ENCODE measurements at places on chromosomes 1 and 21.

- no peak overlapping the region for H3K27ac ChIP-seq
- H3K4me3 ChIP-seq = no peak overlapping the region
- no peaks in the 10 kb centered on the region for H3K27me3 ChIP-seq
- no peaks in the 10 kb centered on the region for H3K4me1 ChIP-seq
Observed at GRCh38 chr21:43978060-43978459, 34.0 kb upstream of the TRAPPC10 start.

GRCh38 chr1:179153217-179153616, 71.3 kb downstream of the TOR3A start:
- no peak for DNase-seq
- no peaks in the 10 kb centered on the region for H3K27me3 ChIP-seq
- H3K4me1 ChIP-seq = no peaks in the 10 kb centered on the region

GRCh38 chr1:65360648-65361047, 51.3 kb downstream of the DNAJC6 start:
- H3K27me3 ChIP-seq = no peaks in the 10 kb centered on the region
- H3K27ac ChIP-seq = no peak overlapping the region
- H3K4me3 ChIP-seq = no peak overlapping the region

- H3K27ac ChIP-seq = no peak overlapping the region
- H3K36me3 ChIP-seq = no peaks in the 10 kb centered on the region
- no peak overlapping the region for H3K4me3 ChIP-seq
- DNase-seq = no peak
- no peaks in the 10 kb centered on the region for H3K27me3 ChIP-seq
- peaks cover 12% of the 10 kb centered on the region for H3K4me1 ChIP-seq
Observed at GRCh38 chr1:6241107-6241886, 2.7 kb upstream of the HES3 start.

DNA sequence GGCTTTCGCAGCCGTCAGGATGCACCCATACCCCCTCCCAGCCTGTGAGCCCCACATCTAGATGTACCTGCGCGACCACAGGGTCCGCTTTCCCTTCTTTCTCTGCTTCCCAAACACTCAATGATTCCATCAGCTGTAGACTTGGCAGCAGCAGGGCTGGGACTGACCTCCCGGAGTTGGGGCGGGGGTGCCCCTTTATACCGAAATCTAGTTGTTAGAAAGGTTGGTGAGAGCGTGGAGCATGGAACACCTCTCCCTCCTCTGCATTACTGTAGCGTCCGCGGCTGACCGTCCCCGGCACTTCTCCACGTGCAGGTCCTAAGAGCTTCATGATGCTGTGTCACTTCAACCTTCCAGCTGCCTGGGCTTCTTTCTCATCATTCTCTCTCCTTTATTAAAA, 21.1 kb upstream of the ACTRT2 start:
- no peaks in the 10 kb centered on the region for H3K27me3 ChIP-seq
- H3K4me1 ChIP-seq = no peaks in the 10 kb centered on the region
- no peak for DNase-seq
- H3K36me3 ChIP-seq = no peaks in the 10 kb centered on the region
- no peak overlapping the region for H3K27ac ChIP-seq

- H3K27me3 ChIP-seq = no peaks in the 10 kb centered on the region
- H3K4me3 ChIP-seq = no peak overlapping the region
- no peak for DNase-seq
- H3K4me1 ChIP-seq = no peaks in the 10 kb centered on the region
Observed at GRCh38 chr1:55803429-55803828, 588.3 kb upstream of the USP24 start.

GRCh38 chr21:42595283-42596187, 57.9 kb upstream of the PDE9A start:
- no peak for DNase-seq
- H3K4me1 ChIP-seq = no peaks in the 10 kb centered on the region
- no peak overlapping the region for H3K4me3 ChIP-seq
- no peak overlapping the region for H3K27ac ChIP-seq
- no peaks in the 10 kb centered on the region for H3K36me3 ChIP-seq
- H3K27me3 ChIP-seq = no peaks in the 10 kb centered on the region

- peak; percentile 88 for DNase-seq
- peaks cover 17% of the 10 kb centered on the region for H3K4me1 ChIP-seq
- no peak within 1 kb of the TSS for H3K4me3 ChIP-seq
- peak within 1 kb of the TSS; percentile 64 for H3K27ac ChIP-seq
- H3K36me3 ChIP-seq = no peaks in the 10 kb centered on the region
Observed at GRCh38 chr1:16921391-16922185, at the start of gene CROCC. TSS of gene CROCC (plus strand) at chr1:16921931. CDS start at chr1:16922019, 88 bp downstream.

DNA sequence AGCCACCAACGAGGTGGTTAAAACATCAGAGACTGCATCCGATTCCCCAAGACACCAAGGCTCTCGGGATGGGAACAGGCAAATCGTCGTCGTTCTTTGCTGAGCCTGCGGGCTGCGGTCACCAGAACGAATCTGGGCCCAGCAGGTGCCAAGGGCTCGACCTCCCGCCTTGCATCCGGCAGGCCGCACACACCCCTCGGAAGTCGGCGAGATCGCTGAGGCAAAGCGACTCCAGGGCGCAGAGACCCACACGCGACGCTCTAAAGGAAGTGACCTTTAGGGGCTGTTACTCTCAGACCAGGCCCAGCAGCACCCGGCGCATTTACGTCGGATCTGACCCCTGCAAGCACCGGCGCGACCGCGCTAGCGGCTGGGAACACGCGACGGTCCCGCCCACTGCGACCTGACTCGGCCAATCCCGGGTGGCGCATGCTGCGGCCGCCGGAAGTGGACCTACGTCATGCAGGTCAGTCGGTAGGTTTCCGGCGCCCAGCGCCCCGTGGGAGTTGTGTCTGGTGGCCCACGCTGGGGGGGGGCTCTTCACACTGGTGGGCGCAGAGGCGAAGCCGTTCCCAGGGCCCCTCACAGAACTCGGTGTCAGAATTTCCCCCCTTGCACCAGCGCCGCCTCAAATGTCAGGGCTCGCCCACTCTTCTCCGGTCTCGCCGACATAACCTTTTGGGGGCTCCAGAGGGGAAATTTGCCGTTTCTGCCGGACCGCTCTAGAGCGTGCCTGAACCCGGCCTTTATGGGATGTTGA, 7.5 kb upstream of the PARK7 start:
- peaks cover 11% of the 10 kb centered on the region for H3K4me1 ChIP-seq
- H3K27ac ChIP-seq = peak overlapping the region; percentile 78

GRCh38 chr1:218765753-218766152, 407.9 kb upstream of the LYPLAL1 start:
- no peak overlapping the region for H3K27ac ChIP-seq

GRCh38 chr1:198932351-198932991, 293.6 kb downstream of the PTPRC start:
- H3K27me3 ChIP-seq = no peaks in the 10 kb centered on the region
- peak overlapping the region; percentile 92 for H3K27ac ChIP-seq
- peak; percentile 48 for DNase-seq
- peak overlapping the region; percentile 63 for H3K4me3 ChIP-seq
- peaks cover 31% of the 10 kb centered on the region for H3K4me1 ChIP-seq

DNA sequence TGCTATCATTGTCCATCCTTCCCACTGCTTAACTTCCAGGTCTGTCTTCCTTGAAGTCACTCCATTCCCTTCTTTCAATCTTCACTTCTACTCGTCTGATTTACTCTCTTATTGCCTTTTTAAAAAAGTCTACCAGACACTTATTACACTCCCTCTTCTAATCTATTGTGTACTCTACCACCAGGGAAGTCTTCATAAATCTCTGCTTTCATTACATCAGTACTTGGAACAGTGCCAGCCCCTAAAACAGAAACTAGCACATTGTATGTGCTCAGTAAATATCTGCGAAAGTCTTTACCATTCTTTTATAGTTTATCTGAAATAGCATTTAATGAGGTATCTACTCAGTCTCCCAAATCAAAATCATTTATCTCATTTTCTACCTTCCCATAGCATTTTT, 236.4 kb downstream of the USH2A start:
- no peak for DNase-seq
- no peaks in the 10 kb centered on the region for H3K27me3 ChIP-seq
- no peak overlapping the region for H3K4me3 ChIP-seq
- H3K36me3 ChIP-seq = no peaks in the 10 kb centered on the region

DNA sequence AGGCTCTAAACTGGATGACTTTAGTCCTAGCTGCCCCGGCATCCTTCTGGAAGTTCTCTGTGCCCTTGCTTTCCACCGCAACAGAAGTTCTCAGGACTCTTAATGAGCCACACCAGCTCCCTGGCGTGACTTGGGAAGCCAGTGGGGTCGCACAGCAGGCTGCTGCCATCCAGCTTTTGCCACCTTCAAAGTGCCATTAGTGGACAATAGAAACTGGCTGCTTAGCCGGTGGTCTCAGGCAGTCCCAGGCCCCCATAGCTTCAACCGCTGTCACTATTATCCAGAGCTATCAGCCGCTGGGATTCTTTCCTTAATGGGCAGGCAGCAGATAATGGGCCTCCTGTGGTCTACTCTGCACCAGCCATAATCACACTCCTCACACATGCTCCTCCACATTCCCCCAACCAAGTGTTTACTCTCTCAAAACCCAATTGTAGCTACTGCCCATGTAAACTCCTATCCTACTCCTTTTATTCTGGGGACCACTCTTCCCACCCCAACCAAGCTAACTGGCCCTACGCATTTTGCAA, 37.3 kb downstream of the PLEKHA6 start:
- no peak for DNase-seq
- H3K36me3 ChIP-seq = no peaks in the 10 kb centered on the region
- H3K27me3 ChIP-seq = peaks cover 43% of the 10 kb centered on the region
- H3K27ac ChIP-seq = no peak overlapping the region
- H3K4me1 ChIP-seq = no peaks in the 10 kb centered on the region
- H3K4me3 ChIP-seq = no peak overlapping the region

GRCh38 chr1:86515597-86515996, 31.3 kb upstream of the CLCA4 start:
- H3K4me1 ChIP-seq = no peaks in the 10 kb centered on the region
- no peaks in the 10 kb centered on the region for H3K36me3 ChIP-seq
- H3K27ac ChIP-seq = no peak overlapping the region

DNA sequence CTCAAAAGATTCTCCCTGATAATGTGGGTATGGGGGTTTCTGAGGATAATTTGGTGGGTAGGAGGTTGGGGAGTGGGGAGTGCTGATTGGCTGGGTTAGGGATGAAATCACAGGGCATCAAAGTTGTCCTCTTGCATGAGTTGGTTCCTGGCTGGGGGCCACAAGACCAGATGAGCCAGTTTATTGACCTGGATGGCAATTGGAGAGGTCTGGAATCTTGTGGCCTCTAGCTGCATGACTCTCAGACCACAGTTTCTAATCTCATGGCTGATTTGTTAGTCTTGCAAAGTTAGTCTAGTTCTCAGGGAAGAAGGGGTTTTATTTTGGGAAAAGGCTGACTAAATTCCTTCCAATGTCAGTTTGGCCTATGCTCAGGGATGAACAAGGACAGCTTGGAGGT, 3.3 kb upstream of the GBP1 start:
- peak overlapping the region; percentile 12 for H3K27ac ChIP-seq
- no peaks in the 10 kb centered on the region for H3K36me3 ChIP-seq
- H3K4me3 ChIP-seq = no peak overlapping the region
- peaks cover 50% of the 10 kb centered on the region for H3K4me1 ChIP-seq

DNA sequence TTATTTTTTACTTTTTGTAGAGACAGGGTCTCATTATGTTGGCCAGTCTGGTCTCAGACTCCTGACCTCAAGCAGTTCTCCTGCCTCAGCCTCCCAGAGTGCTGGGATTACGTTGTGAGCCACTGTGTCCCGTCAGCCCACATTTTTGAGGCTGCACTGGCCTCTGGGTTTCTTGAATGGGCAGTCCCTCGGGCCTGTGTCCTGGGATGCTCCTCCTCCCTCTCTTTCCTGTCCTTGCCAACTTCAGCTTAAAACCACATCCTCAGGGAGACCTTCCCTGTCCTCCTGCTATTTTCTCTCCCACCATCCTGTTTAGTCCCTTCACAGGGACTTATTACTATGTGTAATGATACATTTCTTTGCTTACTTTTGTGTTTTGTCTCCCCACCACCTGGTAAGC, 31.4 kb upstream of the LYST start:
- H3K4me3 ChIP-seq = no peak overlapping the region
- H3K36me3 ChIP-seq = no peaks in the 10 kb centered on the region
- H3K4me1 ChIP-seq = no peaks in the 10 kb centered on the region
- peaks cover 11% of the 10 kb centered on the region for H3K27me3 ChIP-seq

GRCh38 chr1:109906160-109906838, 4.3 kb upstream of the CSF1 start:
- no peaks in the 10 kb centered on the region for H3K36me3 ChIP-seq
- peak overlapping the region; percentile 56 for H3K27ac ChIP-seq

- no peak overlapping the region for H3K4me3 ChIP-seq
- no peak overlapping the region for H3K27ac ChIP-seq
Observed at GRCh38 chr1:231340328-231341013, 2.4 kb downstream of the SPRTN start.

DNA sequence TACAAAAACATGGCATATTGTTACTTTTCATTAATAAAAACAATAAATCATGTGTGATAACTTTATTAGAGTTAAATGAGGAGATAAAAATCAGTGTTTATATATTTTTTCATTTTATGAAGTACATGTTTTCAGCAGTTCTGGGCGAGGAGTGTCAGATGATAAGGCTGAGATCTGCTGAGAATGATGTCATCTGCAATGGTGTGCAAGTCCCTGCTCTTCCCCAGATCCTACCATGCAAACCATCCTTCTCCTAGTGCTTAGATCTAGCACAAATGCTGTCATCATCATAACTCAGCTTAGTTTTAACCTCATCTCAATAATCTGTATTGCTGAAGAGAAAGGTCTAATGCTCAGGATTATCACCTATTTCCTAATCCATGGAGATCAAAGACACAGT, 214.4 kb upstream of the DAB1 start:
- no peak overlapping the region for H3K4me3 ChIP-seq
- peaks cover 6% of the 10 kb centered on the region for H3K27me3 ChIP-seq
- no peak for DNase-seq
- no peaks in the 10 kb centered on the region for H3K36me3 ChIP-seq
- H3K4me1 ChIP-seq = no peaks in the 10 kb centered on the region

- peaks cover 56% of the 10 kb centered on the region for H3K36me3 ChIP-seq
- no peak for DNase-seq
- no peak overlapping the region for H3K27ac ChIP-seq
- H3K4me1 ChIP-seq = peaks cover 37% of the 10 kb centered on the region
- H3K27me3 ChIP-seq = no peaks in the 10 kb centered on the region
Observed at GRCh38 chr1:156279837-156280236, 2.8 kb downstream of the SMG5 start.

- no peak for DNase-seq
- H3K4me1 ChIP-seq = peaks cover 41% of the 10 kb centered on the region
- H3K36me3 ChIP-seq = no peaks in the 10 kb centered on the region
- peak overlapping the region; percentile 95 for H3K27ac ChIP-seq
Observed at GRCh38 chr1:97943354-97943753, 22.5 kb upstream of the DPYD start.
